ENCODE measurements at places on chromosomes 7 and 10.

- DNase-seq, result no peak
These were observed 486.4 kb upstream of the FOXK1 start for GRCh38 chr7:4195660-4196059.

GRCh38 chr7:30752979-30753378 lies 1.0 kb downstream of the INMT start:
- DNase-seq, result no peak

DNA sequence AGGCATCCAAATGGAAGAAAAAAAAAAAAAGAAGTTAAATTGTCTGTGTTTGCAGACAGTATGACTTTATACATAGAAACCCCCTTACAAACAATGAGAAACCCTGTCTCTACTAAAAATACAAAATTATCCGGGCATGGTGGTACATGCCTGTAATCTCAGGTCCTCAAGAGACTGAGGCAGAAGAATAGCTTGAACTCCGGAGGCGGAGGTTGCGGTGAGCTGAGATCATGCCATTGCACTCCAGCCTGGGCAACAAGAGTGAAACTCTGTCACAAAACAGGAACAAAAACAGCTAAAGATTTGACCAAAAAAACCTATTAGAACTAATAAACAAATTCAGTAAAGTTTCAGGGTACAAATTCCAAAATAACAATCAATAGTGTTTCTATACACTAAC lies 385.8 kb upstream of the GRM3 start:
- no peak for DNase-seq

DNA sequence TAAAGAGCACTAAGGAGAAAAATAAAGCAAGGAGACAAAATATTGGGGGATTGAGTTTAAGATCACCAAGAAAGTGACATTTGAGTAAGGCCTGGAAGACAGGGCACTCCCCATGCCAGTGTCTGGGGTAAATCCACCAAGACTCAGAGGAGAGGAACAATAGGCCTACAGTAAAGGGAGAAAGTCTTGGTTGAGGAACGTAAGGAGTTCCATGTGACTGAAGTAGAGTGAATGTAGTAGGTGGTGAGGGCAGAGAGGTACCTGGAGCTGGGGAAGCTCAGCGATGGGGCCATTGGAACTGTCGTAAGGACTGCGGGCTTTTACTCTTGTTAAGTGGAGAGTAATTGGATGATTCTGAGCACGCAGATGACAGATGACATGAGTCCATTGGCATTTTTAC lies 69.4 kb downstream of the CPED1 start:
- DNase-seq, result no peak

GRCh38 chr7:111005445-111005844 lies 85.5 kb upstream of the LRRN3 start:
- no peak for DNase-seq

DNA sequence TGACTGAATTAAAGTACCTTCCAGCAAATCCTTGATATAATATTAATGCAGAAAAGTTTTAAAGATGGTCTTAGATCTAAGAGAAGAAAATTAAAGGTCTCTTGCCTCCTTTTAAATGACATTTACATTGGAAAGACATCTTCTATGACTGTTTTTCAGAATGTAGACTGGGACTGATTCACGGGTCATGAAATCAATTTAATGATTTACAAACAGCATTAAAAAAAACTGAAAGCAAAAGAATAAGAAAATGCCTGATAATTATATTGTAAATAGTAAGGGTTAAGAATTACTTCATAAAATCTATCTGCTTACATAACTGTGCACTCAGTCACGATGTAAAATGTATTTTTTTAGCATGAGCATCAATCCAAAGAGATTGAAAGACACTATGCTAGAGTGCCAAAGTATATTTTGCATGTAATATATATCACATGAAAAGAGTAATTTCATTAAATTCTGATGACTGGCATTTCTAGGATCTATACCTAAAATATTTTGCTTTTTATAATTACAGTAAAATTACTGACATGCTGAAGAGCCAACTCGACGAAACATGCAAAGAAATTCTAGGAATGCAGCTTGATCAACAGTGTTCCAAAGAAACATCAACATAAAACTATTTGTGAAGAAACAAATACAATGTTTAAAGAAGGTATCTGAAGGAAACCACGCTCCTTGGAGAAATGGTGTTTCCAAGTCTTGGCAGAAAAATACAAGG lies 35.1 kb downstream of the RTKN2 start:
- no peak for DNase-seq

- no peak for DNase-seq
These were observed 138.7 kb downstream of the CHRM2 start for GRCh38 chr7:137007001-137007694.

DNA sequence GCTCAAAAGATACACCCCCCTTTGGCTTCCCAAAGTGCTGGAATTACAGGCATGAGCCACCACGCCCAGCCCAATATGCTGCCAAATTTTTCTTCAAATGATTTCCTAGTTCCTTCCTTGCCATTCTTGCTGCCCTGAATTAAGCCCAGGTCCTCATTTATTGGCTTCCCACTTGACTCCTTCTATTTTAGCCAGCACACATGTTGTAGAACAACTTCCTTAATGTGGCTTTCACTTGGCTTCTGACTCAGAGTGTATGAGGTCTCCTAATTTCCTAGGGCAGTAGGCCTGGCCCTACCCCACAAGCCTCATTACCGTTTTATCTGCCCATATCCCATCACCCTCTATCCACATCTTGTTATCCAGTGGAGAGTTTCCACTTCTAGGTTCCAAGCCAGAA lies 21.8 kb upstream of the HIPK2 start:
- no peak for DNase-seq

- no peak for DNase-seq
These were observed 63.9 kb downstream of the GBF1 start for GRCh38 chr10:102309236-102309635.

DNA sequence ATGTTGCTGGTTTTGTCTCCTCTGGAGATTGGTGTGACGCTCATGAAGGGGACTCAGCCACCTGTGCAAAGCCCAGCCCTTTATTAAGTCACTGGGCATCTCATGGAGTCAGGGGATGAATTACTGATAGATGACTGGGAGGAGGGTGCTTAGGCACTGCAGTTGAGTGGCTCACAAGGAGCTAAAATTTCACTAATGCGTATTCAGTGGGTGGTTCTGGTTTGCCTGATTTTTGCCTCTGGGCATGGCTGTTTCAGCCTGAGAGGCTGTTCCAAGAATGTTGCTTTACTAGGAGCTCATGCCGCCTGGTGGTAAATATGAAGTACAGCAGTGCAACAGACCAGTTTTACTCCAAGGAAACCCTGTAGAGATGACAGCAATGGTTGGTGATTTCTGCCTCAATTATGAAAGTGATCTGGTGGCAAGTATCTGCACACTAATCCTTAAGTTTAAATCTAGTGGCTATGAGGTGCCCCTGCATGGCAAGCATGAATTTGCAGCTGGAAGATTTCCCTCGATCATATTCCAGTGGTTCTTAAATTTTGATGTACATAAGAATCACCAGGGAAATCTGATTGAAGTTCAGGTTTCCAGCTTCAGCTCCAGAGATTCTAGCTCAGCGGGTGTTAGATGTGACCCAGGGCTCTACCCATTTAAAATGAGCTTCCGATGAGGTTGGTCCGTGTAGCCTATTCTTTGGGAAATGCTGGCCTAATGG lies 19.9 kb downstream of the ACTA2 start:
- peak; percentile 85 for DNase-seq

DNA sequence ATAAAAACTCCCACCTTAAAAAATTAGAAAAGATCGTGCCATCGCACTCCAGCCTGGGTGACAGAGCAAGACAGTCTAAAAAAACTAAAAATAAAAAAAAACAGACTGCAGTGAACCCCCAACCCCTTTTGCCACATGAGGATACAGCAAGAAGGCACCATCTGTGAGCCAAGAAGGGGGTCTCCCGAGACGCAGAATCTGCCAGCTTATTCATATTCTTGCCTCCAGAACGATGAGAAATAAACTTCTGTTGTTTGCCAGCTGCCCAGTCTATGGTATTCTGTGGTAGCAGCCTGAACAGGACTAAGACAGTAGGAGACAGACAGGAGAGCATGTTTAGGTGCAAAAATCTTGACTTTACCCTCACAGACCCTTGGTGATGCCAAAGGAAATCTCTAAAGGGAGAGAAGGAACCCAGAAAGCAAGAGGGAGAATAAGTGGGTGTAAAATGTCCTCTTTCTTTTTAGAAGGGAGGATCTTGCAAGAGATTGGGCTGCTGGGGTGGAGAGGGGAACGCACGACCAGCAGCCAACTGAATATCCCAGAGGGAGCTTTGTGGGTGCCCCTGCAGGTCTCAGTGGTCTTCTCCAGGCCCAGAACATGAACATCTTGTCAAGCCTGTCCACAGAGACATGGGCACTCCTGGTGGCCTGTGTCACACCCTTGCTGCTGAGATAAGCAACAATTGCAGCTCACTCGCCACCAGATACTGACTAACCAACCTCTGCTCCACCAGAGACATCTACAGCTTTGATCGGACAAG lies 400.7 kb upstream of the FOXK1 start:
- no peak for DNase-seq

- DNase-seq, result no peak
These were observed 371.6 kb downstream of the BBS9 start for GRCh38 chr7:33500703-33501701.

DNA sequence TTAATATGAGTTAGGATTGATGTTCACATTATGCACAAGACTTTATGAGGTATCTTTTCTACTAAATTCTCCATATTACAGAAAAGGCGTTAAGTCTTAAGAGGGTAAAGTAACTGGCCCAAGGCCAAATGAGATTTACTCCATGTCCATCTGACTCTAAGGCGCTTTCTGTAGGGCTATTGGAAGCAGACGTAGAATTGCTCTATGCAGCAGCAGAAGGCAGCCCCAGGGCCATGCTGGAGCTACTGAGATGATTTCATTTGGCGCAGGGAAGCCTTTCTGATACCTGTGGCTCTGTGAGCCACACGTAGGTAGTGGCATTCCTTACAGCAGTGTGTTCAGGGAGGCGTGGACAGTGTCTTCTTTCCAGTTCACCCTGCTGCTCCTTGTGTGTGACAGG lies 133.1 kb downstream of the SH2D4B start:
- DNase-seq, result no peak
